ENCODE measurements at places on chromosomes 3 and 15.
A peak's percentile ranks its signal among the peaks of the same experiment; 100 is the strongest.

DNA sequence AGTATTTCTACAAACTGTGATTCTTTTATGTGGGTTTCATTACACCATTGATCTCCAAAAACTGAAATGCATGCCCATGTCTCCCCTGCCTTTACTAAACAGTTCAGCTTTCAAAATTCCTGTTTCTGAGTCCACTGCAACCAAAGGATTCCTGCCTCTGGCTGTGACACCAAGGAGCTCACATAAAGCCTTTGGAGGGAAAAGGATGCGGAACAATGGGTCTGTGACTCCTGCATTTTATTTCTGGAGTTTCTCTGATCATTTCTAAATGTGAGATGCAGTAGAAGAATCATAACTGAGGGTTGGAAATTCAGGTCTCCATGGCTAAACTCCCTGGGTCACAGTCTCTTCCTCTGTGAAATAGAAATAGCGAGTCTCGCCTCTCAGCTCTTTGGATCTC is 149.5 kb downstream of the MEX3B start:
- no peak for DNase-seq

DNA sequence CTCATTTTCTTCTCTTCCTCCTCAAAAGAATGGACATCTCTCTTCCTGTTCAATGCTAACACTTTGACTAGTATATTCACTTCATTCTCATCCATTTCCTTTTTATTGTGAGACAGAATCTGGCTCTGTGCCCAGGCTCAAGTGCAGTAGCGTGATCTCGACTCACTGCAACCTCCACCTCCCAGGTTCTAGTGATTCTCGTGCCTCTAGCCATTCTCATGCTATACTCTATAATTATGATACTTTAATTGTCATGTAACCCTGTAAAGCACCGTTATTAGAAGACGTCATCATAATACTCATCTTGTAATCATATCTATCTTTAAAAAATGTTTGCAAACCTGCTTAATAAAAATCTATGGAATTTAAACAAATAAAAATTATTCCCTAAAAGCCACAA is 107.0 kb downstream of the SHOX2 start:
- no peak for DNase-seq

- DNase-seq: no peak
These were observed 29.7 kb downstream of the HAPLN3 start for GRCh38 chr15:88865498-88866099.

- no peak for DNase-seq
These were observed 337.2 kb downstream of the VGLL3 start for GRCh38 chr3:86653661-86654205.

- DNase-seq: no peak
These were observed 5.7 kb downstream of the CISH start for GRCh38 chr3:50605901-50606326.

DNA sequence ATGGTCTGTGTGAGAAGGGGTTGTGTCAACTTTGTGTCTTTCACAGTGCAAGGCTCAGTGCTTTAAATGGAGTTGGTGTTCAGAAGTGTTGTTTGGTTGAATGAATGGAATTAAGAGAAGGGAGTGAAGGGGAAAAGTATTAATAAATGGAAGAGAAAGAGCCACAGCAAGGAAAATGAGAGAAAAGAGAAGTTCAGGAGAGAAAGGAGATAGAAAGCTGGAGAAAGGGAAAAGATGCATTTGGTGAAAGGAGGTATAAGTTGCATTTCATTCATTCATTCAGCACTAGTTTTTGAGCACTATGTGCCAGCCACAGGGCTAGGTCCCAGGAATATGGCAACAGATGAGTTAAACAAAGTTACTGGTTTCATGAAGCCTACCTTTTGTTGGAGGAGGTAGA is 34.3 kb upstream of the PPP4R2 start:
- DNase-seq: no peak

DNA sequence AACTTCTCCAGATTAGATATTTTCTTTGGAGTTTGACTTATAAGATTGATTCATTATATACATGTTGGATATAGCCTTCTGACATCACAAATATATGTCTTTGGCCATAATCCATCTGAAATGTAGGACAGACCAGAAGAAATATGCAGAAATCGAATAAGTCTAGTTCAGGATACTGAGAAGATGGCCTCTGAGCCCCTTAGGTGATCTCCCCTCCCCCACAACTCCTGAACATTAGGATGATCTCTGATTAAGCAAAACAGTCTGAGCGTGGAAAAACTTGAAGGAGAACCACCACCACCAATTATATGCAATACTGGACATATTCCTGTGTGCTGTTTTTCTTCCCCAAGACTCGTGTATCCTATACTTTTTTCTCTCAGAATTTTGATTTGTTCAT is 3.2 kb downstream of the SETD5 start:
- DNase-seq: no peak

DNA sequence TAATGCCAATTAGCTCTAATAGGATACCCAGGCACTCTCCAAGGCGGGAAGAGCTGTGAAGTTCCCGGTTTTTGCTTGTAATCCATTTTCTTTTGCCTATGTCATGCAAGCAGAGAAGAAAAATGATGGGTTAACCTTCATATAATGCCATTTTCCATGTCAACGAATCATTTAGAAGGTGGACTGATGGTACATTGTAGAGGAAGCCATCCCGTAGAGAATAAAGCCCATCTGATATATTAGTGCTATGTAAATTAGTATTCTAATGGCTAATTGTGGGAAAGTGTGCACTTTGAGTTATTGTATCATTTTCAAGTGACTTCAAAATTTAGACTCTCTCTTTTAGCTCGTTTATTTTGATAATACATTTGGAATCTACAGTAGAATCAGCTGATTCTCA is 509.1 kb downstream of the ROBO2 start:
- no peak for DNase-seq

- DNase-seq: no peak
These were observed 75.7 kb downstream of the GAP43 start for GRCh38 chr3:115698851-115699591.

DNA sequence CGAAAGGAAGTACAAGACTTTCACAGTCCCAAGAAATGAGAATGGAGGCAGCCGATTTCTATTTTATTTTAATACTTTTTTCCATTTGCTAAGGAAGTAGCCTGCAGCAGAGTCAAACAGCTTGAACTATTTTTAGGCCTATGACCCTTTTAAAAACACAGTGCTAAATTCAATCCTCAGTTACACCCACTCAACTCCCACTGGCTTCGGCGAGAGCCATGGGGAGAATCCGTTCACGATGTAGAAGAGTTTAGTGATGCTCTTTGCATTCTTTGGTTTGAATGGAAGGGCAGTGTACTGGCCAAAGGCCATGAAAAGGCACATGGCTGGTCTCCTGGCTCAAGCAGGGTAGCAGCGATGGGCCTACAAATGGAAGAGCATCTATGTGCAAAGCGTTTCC is 343.5 kb downstream of the FOXP1 start:
- DNase-seq: no peak

GRCh38 chr3:151877269-151877668 is 3.8 kb downstream of the SUCNR1 start:
- no peak for DNase-seq

DNA sequence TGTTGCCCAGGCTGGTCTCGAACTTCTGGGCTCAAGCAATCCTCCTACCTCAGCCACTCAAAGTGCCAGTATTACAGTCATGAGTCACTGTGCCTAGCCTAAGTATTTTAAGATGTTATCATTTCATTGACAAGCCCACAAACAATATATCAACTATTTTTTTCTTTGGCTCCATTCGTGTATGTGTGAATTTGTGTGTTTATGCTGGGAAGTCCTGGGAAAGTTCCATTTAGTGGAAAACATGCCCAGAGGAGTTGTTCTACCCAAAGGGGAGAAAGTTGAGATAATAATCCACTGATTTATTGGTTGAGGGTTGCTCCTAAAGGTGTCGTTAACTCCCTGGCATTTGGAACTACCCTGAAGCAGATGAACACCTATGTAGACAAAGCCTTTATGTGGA is 58.8 kb downstream of the KIF9 start:
- no peak for DNase-seq

- DNase-seq: no peak
These were observed 22.8 kb downstream of the AMOTL2 start for GRCh38 chr3:134351427-134351826.

DNA sequence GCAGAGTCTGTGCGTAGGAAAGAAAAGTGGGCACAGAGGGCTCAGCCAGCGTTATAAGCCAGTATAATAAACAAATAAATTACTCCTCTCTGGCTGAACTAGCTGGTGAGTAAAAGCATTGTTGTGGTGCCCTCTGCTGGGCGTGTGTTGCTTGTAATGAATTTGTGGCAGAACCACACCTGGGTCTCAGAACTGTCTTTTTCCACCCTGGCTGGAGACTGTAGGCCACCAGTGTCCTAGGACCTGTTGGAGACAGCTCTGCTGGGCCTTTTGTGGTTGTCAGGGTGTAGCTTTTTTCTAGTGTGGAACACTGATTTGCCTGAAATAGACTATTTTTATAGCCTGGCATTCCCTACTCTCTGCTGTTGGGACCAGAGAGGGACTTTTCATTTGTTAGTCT is 130.5 kb upstream of the EIF1B start:
- peak; percentile 66 for DNase-seq

DNA sequence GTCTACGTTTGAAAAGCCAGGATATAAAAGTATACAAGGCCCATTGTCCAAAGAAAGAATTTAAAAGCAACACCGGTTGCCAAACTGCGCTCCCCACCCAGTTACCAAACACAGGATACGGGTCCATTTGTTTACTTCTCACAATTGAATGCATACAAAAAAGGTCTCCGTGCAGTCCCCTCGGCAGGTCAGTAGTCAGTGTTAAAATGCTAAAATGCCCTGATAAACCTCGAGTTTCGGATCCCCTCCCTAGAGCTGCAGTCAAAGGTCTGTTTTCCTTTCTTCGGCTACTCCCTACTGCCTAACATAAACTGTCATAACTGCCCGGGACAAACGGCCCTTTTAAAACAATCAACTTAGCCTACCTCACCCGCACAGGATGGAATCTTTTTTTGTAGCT is 534.6 kb downstream of the FOXP1 start:
- no peak for DNase-seq

DNA sequence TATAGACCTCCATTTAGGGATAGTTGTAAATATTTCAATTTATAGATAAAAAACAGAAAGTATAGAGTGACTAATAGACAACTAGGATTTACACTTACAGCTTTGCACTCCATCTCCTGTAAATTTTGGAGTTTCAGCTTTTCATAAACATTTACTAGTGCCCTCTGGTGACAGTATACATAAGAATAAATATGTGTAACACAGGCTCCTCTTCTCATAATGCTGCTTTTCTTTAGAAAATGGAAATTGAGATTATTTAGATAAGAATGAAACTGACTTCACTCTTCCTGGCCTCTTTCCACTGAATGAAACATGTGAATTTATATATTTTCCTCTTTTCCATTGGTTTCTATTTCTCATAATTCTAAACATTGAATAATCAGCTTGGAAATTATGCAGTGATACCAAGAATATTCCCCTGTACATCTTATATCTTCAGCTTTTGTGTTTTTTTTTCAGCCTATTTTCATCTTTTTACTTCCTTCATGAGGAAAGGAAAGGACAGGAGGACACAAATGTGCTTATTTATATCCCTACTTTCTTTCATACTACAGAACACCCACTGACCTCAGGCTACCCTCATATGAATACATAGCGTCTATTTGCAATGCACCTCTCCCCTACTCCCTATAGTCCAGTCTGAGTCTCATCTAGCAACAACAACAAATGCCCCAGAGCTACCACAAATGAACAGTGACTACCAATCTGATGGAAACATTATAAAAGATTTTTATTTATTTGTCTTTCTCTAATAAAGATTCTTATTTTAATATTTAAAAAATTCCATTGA is 103.1 kb upstream of the CCDC39 start:
- DNase-seq: no peak

- DNase-seq: no peak
These were observed 23.7 kb downstream of the CNTN3 start for GRCh38 chr3:74590620-74591262.

- DNase-seq: no peak
These were observed 8.5 kb upstream of the ZBED2 start for GRCh38 chr3:111603679-111604078.

GRCh38 chr3:99529265-99529664 is 109.1 kb upstream of the COL8A1 start:
- no peak for DNase-seq

DNA sequence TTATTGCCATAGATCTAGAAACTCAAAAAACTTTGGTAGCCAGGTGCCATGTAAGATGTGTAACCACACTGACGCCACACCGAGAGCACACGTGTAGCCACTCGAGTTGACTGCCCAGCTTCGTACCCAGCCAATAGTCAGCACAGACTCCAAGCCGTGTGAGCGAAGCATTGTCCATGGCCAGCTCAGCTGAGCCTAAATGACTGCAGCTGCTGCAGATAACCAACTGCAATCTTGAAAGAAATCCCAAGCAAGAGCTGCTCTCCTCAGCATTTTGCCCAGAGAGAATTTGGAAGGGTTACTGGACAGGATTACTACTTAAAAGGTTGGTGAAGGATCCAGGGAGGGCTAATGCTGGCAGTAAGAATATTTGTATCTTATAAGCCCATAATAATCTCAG is 193.0 kb upstream of the THRB start:
- DNase-seq: no peak

GRCh38 chr15:57329582-57330367 is 46.5 kb upstream of the CGNL1 start:
- DNase-seq: no peak

DNA sequence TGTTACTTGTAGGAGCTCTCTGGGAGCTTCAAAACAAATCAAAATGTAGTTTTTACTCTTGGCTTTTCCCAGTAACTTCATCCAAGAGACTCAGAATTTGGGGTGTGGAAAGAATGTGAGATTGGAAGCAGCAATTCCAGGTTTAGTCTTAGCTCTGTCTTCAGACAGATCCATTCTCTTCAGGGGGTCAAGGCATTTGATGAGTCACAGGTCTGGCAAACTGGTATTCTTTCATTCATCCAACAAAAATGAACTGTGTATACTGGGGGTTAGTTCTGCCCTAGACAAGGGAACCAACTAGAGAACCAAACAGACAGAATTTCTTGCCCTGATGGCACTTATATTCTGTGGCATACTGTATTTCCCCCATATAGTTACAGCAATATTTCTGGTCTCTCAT is 36.3 kb upstream of the CADPS start:
- DNase-seq: no peak

- no peak for DNase-seq
These were observed 42.7 kb upstream of the PRICKLE2 start for GRCh38 chr3:64267721-64268604.

DNA sequence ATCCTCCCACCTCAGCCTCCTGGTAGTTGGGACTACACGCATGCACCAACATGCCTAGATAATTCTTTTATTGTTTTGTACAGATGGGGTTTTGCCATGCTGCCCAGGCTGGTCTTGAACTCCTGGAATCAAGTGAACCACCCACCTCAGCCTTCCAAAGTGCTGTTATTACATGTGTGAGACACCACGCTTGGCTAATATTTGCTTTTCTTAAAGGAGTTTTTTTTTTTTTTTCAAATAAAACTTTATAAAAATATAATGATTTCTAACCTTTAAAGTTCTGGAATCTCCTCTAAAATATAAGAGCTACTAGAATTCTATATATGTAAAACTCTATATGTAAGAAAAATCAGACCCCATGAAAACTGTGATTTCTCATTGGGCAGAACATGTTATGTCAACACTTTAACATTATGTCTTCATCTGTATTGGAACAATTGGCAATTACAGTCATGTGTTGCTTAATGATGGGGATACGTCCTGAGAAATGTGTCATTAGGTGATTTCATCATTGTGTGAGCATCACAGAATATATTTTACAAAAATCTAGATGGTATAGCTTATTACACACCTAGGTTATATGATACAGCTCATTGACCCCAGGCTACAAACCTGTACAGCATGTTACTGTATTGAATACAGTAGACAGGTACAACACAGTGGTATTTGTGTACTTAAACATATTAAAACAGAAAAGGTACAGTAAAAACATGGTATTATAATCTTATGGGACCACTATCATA is 377.0 kb downstream of the PLCL2 start:
- DNase-seq: no peak

Data from SW480 (cell line).